ENCODE measurements at places on chromosomes 1 and 21.

DNA sequence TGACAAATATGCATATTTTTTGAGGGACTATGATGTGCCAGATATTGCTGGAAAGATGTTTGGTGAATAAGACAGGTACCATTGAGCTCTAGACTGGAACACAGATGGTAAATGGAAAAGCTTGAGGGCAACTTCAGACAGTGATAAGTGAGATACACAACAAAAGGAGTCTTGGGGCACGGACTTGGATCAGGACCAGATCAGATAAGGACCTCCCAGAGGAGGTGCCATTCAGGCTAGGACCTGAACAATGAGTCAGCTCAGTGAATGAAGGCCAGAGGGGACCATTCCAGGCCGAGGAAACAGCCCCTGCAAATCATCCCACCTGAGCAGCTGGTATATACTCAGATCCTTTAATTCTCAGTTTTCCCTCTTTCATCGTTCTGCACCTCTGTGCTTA is 1.8 kb upstream of the KCNJ15 start:
- DNase-seq, result no peak

GRCh38 chr1:216306830-216307229 is 116.4 kb downstream of the USH2A start:
- no peak for DNase-seq

GRCh38 chr1:9703165-9703509 is 51.6 kb downstream of the PIK3CD start:
- no peak for DNase-seq

GRCh38 chr1:42930178-42931107 is 28.2 kb downstream of the SLC2A1 start:
- DNase-seq, result no peak

GRCh38 chr21:25081096-25081495 is 526.2 kb downstream of the MRPL39 start:
- DNase-seq, result no peak

GRCh38 chr1:53416269-53416813 is 42.9 kb upstream of the DMRTB1 start:
- DNase-seq, result no peak

- no peak for DNase-seq
Observed at GRCh38 chr1:232880354-232880753, 70.1 kb upstream of the NTPCR start.

GRCh38 chr1:36834586-36834985 is 199.7 kb downstream of the GRIK3 start:
- DNase-seq, result no peak

- no peak for DNase-seq
Observed at GRCh38 chr1:47976728-47977127, 20.5 kb downstream of the TRABD2B start.

GRCh38 chr1:11856698-11857097 is 2.0 kb downstream of the NPPB start:
- no peak for DNase-seq

DNA sequence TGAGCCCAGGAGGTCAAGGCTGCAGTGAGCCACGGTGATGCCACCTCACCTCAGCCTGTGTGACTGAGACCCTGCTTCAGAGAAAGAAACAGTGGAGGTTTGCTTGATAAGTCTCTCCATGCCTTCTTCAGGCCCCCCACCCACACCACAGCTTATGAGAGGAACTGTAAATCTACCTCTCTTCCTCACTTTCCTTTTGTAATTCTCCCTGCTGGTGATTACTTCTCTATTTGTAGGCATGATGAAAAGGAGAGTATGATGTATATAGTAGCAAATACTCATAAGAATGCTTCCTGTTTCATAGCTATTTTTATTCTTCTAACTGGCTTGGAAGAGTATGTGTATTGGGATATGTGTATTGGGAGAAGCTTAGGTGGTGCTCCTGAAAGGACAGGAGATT is 186.3 kb downstream of the VPS13D start:
- no peak for DNase-seq

DNA sequence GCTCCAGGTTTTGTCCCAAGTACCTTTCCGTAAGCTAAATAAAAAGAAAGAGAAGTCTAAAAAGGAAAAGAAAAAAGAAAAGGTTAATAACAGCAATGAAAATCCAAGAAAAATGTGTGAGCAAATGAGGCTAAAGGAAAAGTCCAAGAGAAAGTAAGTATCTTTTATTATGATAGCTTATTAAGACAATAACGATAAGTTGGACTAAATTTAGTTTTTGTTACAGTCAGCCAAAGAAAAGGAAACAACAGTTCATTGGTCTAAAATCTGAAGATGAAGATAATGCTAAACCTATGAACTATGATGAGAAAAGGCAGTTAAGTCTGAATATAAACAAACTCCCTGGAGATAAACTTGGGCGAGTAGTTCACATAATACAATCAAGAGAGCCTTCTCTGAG is 31.5 kb downstream of the BRDT start:
- no peak for DNase-seq

DNA sequence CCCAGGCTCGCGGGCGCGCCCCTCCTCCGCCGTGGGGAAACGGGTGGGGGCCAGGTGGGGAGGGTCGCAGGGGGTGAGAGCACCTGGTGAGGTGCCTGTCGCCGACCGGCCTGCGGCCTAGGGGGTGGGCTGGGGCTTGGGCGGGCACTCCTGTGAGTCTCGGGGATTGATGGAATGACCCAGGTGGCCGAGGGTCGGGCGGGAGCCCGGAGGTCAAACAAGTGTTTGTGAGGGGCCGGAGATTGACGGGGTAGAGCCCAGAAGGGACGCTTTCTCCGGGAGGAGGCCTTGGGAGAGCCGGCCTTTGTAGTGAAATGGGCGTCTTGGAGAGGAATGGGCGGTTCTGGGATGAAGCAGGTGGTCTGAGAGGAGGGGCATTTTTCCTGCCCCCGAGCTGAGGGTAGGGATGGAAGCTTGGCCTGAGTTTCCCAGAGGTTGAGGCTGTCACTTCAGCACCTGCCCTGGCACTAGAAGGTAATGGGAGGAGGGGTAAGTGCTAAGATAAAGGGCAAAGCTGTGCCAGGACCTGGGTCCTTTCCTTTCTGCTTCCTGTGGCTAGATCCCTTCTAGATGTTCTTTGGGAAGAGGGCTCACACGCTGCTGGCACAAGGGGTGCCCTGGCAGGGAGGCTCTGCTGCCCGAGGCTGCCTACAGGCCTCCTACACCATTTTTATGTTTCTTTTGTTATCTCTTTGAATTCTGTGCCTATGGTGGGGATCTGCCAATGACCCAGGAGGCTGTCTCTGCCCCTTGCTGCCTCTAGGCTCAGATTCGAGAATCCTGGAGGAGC is 56.1 kb downstream of the NDUFS5 start:
- DNase-seq, result no peak

- DNase-seq, result no peak
Observed at GRCh38 chr21:28138272-28138671, 854.4 kb downstream of the LTN1 start.

DNA sequence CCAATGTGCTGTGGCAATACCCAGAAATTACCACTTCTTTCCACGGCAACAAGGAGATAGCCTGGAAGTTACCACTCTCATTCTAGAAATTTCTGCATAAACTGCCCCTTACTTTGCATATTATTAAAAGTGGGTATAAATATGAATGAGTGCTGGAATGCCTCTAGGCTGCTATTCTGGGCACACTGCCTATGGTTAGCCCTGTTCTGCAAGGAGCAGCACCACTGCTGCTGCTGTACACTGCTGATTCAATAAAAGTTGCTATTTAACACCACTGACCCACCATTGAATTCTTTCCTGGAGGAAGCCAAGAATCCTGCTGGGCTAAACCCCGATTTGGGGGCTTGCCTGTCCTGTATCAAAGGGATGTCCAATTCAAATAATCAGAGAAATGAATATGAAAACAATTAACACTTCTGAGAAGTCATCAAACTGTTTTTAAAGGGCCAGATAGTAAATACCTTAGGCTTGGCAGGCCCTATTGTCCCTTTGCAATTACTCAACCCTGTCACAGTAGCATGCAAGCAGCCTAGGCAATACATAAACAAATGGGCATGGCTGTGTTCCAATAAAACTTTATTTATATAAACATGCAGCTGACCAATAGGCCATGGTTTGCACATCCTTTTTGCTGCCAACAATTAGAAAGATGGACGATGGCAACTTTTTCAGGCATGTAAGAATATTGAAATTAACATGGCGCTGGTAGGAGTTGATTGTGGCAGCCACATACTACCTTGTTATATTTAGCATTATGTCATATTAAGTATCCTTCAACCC is 369.4 kb upstream of the B3GALT2 start:
- no peak for DNase-seq

DNA sequence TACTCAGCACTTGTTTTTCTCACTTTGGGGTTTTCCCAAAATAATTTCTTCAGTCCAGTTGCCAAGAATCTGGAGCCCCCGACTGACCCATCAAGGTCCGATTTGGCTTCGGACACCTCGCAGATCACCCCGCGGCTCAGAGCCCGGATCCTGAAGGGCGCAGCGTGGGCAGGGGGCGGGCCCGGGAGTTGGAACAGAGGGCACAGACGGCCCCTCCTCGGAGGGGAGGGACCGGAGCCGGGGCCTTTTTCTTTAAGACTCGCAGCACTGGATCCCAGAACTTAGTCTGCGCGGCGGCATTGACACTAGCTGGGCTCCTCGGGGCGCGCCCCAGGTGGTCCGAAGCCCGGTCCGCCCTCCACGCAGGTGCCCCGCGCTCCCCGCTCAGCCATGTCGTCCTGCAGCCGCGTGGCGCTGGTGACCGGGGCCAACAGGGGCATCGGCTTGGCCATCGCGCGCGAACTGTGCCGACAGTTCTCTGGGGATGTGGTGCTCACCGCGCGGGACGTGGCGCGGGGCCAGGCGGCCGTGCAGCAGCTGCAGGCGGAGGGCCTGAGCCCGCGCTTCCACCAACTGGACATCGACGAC is at the start of gene CBR3:
Gene CBR3, plus strand, starts transcription at position 277 of the 588 bp plus-strand sequence. Its CDS starts 114 bp downstream, at position 391.
- DNase-seq, result peak; percentile 45

DNA sequence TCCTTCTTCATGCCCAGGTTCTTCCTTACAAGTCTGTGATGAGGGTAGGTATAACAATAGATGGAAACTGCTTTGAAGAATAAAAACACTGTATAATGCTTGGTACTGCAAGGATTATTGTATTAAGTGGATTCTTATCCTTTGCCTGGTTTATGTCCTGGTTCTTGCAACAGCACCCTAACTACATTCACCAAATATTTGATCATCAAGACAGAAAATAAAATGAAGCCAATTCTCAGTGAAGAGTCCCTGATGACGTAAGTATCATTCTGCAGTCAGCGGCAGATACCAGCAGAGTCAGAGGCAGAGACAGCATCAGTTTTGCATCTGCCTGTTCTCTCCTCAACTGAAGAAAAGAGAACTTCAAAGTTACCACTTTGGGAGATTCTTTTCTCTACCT is 19.7 kb downstream of the ARHGEF11 start:
- no peak for DNase-seq

DNA sequence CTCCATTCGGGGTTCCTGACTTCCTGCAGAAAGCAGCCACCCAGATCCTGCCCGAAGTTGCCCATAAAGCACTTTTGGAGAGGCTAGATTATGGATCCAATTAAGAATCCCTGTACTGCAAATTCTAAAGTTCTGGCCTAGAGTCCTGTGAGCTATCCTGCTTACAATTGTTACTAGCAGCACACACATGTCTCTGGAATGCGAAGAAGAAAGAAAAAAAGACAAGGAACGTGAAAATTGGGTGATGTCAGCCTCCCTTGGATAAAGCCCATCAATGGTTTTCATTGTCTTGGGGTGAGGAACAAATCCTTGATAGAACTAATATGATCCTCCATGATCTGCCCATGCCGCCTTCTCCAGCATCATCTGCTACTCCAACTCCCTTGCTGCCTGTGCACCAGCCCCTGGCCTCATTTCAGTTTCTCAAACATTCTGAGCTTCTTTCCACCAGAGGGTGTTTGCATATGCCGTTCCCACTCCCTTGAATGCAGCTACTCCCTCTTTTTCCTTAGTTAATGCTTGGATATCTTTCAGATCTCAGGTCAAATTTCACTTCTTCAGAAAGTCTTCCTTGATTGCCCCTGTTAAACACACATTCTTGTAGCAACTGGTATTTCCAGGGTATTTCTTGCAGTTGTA is 94.0 kb downstream of the ST6GALNAC5 start:
- no peak for DNase-seq

- DNase-seq, result peak; percentile 3
Observed at GRCh38 chr1:186482661-186483255, 21.8 kb upstream of the PDC start.

DNA sequence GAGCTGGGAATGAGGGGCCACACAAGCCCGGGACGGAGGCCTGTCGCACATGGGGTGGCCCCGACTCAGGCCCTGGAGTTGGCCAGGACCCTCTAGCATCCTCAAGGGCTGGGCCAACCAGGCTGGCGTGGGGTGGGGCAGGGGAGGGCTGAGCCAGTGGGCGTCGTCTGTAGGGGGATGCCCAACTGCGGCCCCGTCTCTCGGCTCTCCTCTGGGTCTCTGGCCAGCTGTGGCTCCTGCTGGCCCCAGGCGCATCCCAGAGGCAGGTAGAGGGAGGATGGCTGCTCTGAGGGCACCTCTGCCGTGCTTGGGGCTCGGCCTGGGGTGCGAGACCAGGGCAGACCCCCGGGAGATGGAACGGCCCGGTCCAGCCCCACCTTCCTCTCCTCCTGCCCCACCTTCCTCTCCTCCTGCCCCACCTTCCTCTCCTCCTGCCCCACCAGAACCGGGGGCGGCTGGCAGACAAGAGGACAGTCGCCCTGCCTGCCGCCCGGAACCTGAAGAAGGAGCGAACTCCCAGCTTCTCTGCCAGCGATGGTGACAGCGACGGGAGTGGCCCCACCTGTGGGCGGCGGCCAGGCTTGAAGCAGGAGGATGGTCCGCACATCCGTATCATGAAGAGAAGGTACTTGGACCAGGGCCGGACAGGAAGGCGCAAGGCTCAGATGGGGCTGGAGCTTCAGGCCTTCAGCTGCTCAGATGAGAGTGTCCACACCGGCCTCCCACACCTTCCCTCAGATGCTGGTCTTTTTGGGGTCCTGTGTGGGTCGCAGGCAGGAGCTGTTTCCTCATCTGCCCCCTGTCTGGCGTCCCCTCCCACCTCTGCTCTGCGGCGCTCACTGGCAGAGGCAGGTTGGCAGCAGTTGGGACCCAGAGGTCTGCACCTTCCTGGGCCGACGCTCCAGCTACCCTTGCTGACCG is 6.2 kb downstream of the SAMD11 start:
- no peak for DNase-seq

- no peak for DNase-seq
Observed at GRCh38 chr1:214658785-214659184, 55.8 kb downstream of the CENPF start.

- no peak for DNase-seq
Observed at GRCh38 chr1:117068580-117068979, 8.5 kb downstream of the TTF2 start.

DNA sequence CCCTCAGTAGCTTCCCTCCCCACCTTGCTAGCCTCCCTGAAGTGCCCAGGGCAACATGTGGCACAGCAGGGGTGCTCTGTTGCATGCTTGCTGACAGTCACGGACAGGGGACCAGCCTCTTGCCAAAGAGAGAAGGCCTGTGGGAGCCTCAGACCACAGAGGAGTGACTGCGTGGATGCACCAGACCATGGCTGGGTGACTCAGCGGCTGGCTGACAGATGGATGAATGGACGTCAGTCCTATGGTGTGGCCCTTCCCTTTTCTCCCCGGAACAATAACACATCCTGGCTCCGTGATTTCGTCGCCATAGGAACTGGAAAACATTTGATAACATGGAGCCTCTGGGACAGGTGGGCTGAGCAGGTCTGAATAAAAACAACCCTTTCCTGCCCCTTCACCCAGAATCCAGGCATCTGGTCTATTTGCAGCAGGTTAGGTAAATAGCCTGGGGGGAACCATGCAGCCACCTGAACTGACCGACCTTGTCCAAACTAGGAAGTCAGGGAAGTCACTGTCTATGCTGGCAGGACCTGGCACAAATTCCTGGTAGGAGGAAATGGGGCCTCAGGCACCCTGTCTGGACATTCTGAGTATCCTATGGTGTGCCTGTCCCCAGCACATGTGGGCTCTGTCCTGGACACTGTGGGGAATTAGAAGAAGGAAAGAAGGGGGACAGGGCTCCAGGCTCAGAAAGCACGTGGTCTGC is 53.3 kb downstream of the NENF start:
- no peak for DNase-seq
